Stimulated activated CD8-positive, alpha-beta memory T cell treated with anti-CD3 and anti-CD28 coated beads, Interleukin-7, amount 100 ng/mL, for 48 hours (primary cell): ENCODE measurements at places on chromosomes 7 and 10.

- no peak for DNase-seq
These were observed 8.5 kb downstream of the FAM53B start for GRCh38 chr10:124735491-124736286.

GRCh38 chr7:84722086-84722485, 464.8 kb downstream of the SEMA3D start:
- DNase-seq, result no peak

DNA sequence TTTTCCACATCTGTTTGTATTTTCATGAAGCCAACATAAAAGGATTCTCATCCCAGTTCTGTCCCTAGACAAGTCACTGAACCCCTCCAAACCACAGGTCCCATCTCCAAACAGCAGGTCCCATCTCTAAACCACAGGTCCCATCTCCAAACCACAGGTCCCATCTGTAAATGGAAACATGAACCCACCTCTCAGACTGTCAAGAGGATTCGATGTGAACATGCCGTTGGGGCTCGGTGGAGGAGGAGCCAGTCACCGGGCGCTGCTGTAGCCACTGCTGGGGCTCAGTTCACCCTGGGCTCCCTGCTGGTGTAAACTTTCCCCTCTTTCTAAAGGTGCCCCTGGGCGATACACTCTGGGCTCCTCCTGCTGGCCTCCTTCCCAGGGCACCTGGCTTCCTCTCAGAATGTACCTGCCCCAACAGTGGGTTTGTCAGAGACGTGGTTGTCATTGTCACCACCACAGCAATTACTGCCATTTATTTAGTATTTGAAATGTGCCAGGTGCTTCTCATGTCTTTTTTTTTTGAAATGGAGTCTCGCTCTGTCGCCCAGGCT, 13.0 kb downstream of the LHPP start:
- DNase-seq, result no peak

DNA sequence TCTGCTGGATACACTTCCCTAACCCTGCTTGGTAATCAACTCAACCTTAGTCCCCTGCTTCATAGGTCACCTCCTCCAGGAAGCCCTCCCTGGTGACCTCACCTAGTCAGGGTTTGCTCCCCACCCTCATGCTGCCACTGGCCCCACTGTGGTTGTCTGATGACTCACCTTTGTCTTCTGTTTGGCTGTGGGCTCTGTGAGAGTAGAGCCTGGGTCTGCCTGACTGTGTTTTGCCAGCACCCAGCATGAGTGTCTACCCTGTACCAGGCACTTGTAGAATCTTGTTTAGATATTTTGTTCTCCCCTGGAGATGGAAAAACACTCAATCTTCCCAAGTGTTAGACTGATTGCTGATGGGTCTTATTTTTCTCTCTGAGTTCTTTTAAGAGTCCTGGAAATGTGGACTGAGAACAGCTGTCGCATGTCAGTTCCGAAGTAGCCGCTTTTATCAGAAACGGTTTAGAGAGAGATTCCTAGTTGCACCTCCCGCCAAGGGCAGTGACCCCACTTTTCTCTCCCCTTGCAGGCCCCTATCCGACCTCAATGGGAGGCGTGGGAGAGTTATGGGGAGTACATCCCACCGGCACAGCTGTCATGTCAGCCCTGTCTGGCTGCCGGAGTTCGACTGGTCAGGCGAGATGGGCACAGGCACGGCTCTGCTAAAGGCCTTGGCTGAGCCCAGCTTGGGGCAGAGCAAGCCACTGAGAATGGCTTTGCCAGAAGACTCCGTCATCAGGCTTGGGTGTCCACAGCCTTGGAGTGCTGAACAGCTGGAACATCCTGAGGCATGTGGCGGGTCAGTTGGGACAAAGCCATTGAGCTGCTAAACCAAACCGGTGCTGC, 134.3 kb downstream of the GRK5 start:
- peak; percentile 30 for DNase-seq

DNA sequence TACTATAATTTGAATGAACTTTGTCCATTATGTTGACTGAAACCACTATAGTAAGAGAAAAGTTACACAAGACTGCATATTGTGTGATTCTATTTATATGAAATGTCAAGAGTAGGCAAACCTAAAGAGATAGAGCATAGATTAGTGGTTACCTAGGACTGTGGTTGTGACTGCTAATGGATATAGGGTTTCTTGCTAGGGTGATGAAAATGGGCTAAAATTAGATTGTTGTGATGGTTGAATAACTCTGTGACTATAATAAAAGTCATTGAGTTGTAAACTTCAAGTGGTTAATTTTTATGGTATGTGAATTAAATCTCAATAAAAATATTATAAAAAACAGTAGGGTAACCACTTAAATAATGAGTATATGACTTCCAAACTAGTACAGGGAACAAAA, 142.9 kb upstream of the AHR start:
- DNase-seq, result no peak

GRCh38 chr10:119165171-119166117, at the start of gene SFXN4:
Gene SFXN4, minus strand, starts transcription at chr10:119165714. Its CDS starts 67 bp downstream, at chr10:119165647.
- DNase-seq, result peak; percentile 69

- no peak for DNase-seq
These were observed 151.9 kb downstream of the NEURL1 start for GRCh38 chr10:103645141-103646054.

- no peak for DNase-seq
These were observed 29.1 kb downstream of the UBE2H start for GRCh38 chr7:129923709-129924108.

- DNase-seq, result no peak
These were observed 372.1 kb upstream of the AKR1E2 start for GRCh38 chr10:4453950-4454349.

- DNase-seq, result no peak
These were observed 14.2 kb upstream of the POR start for GRCh38 chr7:75900617-75901315.

- DNase-seq, result no peak
These were observed 131.7 kb downstream of the DNAJB6 start for GRCh38 chr7:157468221-157469111.

- DNase-seq, result no peak
These were observed 28.1 kb downstream of the DNMBP start for GRCh38 chr10:99981581-99982199.

GRCh38 chr10:71868192-71868697, 17.2 kb upstream of the PSAP start:
- DNase-seq, result no peak

GRCh38 chr10:123884907-123885381, 6.7 kb downstream of the CPXM2 start:
- DNase-seq, result no peak

DNA sequence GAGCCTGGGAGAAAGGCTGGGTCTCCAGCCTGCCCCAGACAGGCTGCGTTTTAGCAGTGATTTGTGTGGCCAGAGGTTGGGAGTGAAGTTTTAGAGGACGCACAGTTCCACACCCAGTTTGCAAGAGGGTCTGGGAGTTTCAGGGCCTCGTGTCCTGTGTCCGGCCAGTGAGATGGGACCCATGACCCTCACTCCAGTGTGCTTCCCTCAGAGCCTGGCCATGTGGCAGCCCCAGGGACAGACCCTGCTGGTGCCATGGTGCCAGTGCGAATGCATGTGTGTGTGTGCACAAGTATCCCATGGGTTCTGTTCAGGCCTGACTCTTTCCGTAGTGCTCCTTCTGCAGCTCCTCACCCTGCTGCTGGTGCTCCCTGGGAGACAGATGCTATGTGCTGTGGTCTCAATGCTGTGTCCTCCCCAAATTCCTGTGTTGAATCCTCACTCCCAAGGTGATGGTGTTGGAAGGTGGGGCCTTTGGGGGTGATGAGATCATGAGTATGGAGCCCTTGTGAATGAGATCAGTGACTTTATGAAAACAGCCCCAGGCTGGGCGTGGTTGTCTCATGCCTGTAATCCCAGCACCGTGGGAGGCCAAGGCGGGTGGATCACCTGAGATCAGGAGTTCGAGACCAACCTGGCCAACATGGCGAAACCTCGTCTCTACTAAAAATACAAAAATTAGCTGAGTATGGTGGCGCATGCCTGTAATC, 16.5 kb downstream of the ECHDC3 start:
- DNase-seq, result no peak

- DNase-seq, result no peak
These were observed 10.2 kb downstream of the BLNK start for GRCh38 chr10:96261132-96261531.

DNA sequence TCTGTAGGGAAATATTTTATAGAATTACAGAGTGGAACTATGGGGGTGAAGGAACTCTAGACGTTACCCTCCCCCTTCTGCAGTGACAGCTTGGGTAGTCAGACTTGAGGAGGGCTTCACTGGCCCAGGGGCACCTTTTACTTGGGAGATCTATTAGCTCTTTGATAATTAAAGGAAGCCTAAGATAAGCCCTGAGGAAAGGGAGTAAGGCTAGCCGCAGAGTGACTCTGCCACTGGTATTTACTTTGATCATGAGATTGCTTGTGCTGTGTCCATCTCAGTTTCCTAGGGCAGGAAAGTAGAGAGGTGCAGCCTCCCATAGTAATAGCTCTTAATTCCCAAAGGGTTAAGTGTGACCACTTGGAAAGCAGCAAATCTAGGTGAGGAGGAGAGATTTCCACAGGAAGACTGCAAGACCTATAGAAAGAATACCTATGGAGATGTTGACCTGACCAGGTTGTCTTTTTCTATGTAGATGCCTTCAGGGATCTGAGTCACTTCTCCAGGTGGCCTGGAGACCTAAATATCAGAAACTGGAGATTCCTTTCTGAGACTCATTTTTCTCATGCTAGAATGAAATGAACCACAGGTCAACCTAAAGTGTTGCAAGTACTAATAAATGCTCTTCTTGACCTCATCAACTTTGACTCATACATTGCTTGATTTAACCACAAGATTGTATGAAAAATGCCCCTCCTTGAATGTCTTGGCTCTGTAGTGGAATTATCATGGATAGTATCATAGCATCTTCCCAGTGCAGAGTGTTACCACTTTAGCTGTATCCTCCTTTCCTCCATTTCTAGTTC, 447.3 kb upstream of the GHITM start:
- no peak for DNase-seq

DNA sequence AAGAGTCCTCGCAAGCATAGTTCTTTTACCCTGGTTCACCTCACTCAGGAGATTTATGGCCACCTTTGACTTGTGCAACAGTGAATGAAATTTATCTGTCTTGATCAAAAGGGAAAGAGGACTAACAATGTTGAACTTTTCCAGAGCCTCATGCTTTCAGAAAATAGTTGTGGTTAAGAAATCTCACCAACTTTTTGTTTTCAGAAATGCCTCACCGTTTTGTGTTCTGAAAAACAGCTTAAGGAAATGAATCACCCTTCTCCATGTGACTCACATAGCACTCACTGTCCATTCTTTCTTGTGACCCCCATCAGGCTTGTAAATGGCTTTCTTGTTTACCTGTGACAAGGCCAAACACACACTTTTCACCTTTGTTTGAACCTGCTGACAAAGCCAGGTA, 148.6 kb upstream of the FAM3C start:
- DNase-seq, result no peak

DNA sequence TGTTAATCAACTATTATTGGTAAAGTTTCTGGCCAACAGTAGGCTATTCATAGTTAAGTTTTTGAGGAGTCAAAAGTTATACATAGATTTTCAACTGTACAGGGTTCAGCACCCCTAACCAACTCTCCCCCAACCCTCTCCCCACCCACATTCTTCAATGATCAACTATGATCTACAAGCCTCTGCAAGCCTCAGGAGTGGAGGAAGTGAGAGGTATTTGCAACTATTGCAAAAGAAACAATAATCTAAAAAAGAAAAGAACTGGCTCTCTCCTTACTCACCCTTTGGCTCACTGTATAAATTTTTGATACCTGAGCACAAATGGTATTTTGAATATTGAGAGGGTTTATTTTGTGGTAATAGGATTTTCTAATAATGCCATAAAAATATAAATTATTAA, 179.8 kb downstream of the IPMK start:
- DNase-seq, result no peak

GRCh38 chr10:132306864-132307751, 642 bp downstream of the STK32C start:
- no peak for DNase-seq
